ENCODE measurements at places on chromosomes 3 and 15. TPM values are rescaled to one million over a fixed set of nuclear protein-coding genes. Genes with fewer than 3 reads are reported as not detected.

DNA sequence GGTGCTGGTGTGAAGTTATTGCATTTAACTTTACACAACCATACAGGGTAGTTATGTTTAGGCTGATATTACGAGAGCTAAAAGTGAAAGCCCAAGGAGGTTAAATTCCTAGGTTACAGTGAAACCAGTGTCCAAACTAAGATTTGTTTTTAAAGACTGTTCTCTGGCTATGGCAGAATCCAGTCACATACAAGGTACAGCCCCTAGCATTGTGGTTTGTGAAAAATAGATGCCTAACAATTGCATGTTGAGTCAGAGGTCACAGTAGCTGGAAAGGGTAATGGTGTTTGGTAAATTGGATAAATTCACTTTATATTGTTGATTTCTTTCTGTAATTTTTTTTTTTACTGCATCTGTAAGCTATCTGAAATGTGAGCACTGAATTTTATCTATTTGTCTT lies 614.6 kb upstream of the TBL1XR1 start:
- no peak overlapping the region for H3K4me3 ChIP-seq
- DNase-seq, result no peak
- no peaks in the 10 kb centered on the region for H3K27me3 ChIP-seq
- H3K36me3 ChIP-seq, result no peaks in the 10 kb centered on the region
- H3K27ac ChIP-seq, result peak overlapping the region; percentile 28

Gene WWTR1
- total RNA-seq, result 148 TPM

- no peak overlapping the region for H3K27ac ChIP-seq
- H3K27me3 ChIP-seq, result no peaks in the 10 kb centered on the region
- no peaks in the 10 kb centered on the region for H3K36me3 ChIP-seq
- DNase-seq, result no peak
These were observed 30.4 kb downstream of the MGA start for GRCh38 chr15:41690636-41691035.

Gene GOLGA6D
- total RNA-seq, result not detected

DNA sequence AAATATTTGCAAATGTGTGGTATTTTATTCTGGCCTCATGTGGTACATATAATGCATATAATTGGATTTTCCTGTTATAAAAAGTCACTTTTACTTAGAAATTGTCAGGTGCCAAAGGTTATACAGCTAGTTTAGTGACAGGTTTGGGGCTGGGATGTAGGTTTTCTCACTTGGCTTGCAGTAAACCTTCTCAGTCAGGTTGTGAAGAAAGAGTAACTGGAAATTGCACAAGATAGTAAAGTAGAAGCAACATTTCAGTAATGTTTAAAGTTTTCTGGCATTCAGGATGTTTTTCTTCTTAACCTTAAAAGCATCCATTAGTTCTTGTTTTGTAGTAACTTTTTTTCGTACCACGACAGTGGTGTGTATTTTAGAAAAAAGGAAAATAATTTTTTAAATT lies 53.9 kb downstream of the MEF2A start:
- H3K27me3 ChIP-seq, result no peaks in the 10 kb centered on the region
- H3K4me3 ChIP-seq, result no peak overlapping the region
- H3K36me3 ChIP-seq, result no peaks in the 10 kb centered on the region
- DNase-seq, result no peak

- H3K27ac ChIP-seq, result no peak overlapping the region
- H3K27me3 ChIP-seq, result no peaks in the 10 kb centered on the region
- no peak overlapping the region for H3K4me3 ChIP-seq
- DNase-seq, result no peak
- no peaks in the 10 kb centered on the region for H3K36me3 ChIP-seq
These were observed 336.2 kb downstream of the ERC2 start for GRCh38 chr3:56131974-56132590.

DNA sequence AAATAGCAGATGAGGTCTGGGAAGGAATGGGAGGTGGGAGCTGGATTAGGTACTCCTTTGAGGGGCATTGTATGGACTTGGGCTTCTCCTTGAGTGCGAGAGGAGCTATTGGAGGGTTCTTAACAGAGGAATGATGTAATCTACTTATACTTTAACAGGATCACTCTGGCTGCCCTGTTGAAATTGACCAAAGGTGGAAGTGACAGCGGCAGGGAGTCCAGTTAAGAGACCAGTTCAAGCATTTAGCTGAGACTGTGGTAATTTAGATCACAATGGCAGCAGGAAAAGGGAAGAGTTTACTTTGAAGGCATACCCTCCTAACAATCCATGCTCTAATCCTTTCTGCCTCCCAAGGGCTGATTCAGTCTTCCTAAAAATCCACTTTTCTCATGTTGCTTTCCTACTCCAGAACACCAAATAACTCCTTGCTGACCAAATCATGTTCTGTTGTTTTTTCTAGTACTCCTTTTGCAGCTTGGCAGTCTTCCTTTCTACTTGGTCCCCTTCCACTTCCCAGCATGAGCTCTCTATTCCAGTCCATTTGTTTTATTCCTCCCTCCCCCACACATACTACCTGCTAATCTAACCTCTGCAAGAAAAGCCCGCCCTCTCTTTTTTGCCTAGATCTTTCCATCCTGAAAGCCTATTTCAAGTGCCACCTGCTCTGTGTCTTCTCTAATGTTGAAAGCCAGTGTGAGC lies 139.4 kb downstream of the NECTIN3 start:
- H3K4me1 ChIP-seq, result no peaks in the 10 kb centered on the region
- no peaks in the 10 kb centered on the region for H3K27me3 ChIP-seq
- no peak for DNase-seq
- no peaks in the 10 kb centered on the region for H3K36me3 ChIP-seq
- no peak overlapping the region for H3K27ac ChIP-seq

DNA sequence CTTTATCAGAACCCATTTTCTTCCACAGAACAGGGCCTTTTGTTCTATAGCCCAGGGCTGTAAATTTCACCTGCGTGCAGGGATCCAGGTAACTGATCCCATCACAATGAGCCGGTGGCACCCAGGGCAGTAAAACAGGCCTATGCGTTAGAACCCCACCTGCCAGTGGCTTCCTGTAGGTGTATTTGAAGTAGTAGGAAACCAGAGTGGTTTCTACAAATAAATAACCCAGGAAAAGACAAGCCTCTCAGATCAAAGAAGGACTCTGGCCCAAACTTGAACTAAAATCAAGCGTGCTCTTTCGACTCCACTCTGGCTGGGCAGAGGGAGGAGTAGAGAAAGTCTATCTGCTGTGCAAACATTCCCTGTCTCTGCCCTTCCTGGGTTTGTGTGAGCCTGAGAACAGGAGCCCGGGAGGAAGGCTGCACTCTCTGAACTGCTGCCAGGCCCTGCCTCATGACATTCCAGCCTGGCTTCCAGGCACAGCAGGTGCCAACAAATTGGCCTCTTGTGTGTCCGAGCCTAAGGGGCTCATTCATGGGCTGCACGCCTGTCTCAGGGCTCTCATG lies 77.7 kb downstream of the CEMIP start:
- peak; percentile 81 for DNase-seq
- H3K27me3 ChIP-seq, result no peaks in the 10 kb centered on the region
- no peaks in the 10 kb centered on the region for H3K36me3 ChIP-seq
- no peak overlapping the region for H3K27ac ChIP-seq
- H3K4me1 ChIP-seq, result peaks cover 6% of the 10 kb centered on the region

GRCh38 chr3:51734572-51734907 lies 27.7 kb downstream of the GRM2 start:
- H3K27me3 ChIP-seq, result no peaks in the 10 kb centered on the region
- H3K4me1 ChIP-seq, result no peaks in the 10 kb centered on the region
- H3K36me3 ChIP-seq, result no peaks in the 10 kb centered on the region
- DNase-seq, result no peak
- H3K27ac ChIP-seq, result no peak overlapping the region

DNA sequence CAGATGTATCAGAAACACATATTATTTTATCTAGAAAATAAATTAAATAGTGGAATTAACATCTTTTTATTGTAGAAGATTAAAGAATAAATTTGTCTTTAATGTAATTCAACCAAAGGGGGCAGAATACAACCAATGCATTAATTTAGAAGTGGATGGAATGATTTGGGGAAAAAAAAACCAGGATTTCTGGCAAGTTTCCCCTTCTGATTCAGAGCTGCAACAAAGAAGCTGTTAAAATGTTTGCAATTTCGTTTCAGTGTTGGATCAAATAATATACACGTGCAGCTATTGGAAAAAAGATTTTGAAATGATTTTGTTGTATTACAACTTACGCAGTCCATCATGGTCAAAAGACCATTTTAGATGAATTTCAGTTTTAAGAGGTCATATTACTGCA lies 71.6 kb upstream of the ZNF280D start:
- H3K27me3 ChIP-seq, result no peaks in the 10 kb centered on the region
- no peaks in the 10 kb centered on the region for H3K36me3 ChIP-seq
- H3K27ac ChIP-seq, result no peak overlapping the region
- DNase-seq, result no peak
- no peak overlapping the region for H3K4me3 ChIP-seq

- no peaks in the 10 kb centered on the region for H3K4me1 ChIP-seq
- no peak for DNase-seq
- no peak overlapping the region for H3K27ac ChIP-seq
- no peak overlapping the region for H3K4me3 ChIP-seq
- no peaks in the 10 kb centered on the region for H3K27me3 ChIP-seq
These were observed 31.6 kb downstream of the BTD start for GRCh38 chr3:15633159-15633558.

Gene TTC21A
- 3.6 TPM for total RNA-seq

Gene CCDC54
- total RNA-seq, result not detected

GRCh38 chr15:31304751-31305365 lies 21.8 kb upstream of the KLF13 start:
- no peaks in the 10 kb centered on the region for H3K36me3 ChIP-seq
- no peak overlapping the region for H3K27ac ChIP-seq
- no peak for DNase-seq
- no peaks in the 10 kb centered on the region for H3K27me3 ChIP-seq
- H3K4me1 ChIP-seq, result no peaks in the 10 kb centered on the region
- no peak overlapping the region for H3K4me3 ChIP-seq

DNA sequence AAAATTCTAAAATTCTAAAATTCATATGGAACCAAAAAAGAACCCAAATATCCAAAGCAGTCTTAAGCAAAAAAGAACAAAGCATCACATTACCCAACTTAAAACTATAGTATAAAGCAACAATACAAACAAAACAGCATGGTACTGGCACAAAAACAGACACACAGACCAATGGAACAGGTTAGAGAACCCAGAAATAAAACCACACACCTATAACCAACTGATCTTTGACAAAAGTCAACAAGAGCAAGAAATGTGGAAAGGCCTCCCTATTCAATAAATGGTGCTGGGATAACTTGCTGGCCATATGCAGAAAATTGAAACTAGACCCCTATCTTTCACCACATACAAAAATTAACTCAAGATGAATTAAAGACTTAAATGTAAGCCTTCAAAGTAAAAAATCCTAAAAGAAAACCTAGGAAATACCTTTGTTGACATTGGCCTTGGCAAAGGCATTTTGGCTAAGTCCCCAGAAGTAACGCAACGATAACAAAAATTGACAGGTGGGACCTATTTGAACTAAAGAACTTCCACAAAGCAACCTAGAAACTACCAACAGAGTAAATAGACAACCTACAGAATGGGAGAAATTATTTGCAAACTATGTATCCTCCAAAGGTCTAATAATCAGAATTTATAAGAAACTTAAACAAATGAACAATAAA lies 56.9 kb downstream of the TTBK2 start:
- no peak overlapping the region for H3K27ac ChIP-seq
- no peaks in the 10 kb centered on the region for H3K36me3 ChIP-seq
- no peaks in the 10 kb centered on the region for H3K4me1 ChIP-seq
- DNase-seq, result no peak
- H3K27me3 ChIP-seq, result no peaks in the 10 kb centered on the region

Gene WDR93
- total RNA-seq, result not detected

GRCh38 chr3:194276768-194277103 lies 74.4 kb downstream of the CPN2 start:
- H3K4me1 ChIP-seq, result peaks cover 4% of the 10 kb centered on the region
- H3K4me3 ChIP-seq, result no peak overlapping the region
- no peaks in the 10 kb centered on the region for H3K27me3 ChIP-seq
- no peak for DNase-seq
- no peak overlapping the region for H3K27ac ChIP-seq
- no peaks in the 10 kb centered on the region for H3K36me3 ChIP-seq

Gene ASB14
- not detected for total RNA-seq

GRCh38 chr15:38377636-38378035 lies 76.3 kb upstream of the FAM98B start:
- H3K27me3 ChIP-seq, result no peaks in the 10 kb centered on the region
- no peak for DNase-seq
- H3K27ac ChIP-seq, result no peak overlapping the region
- H3K4me3 ChIP-seq, result no peak overlapping the region

Gene SERPINI1
- total RNA-seq, result 13.8 TPM

GRCh38 chr15:80423215-80423614 lies 19.0 kb downstream of the ARNT2 start:
- H3K27me3 ChIP-seq, result no peaks in the 10 kb centered on the region
- H3K27ac ChIP-seq, result no peak overlapping the region
- H3K36me3 ChIP-seq, result no peaks in the 10 kb centered on the region
- no peak for DNase-seq
- H3K4me1 ChIP-seq, result no peaks in the 10 kb centered on the region

- H3K27me3 ChIP-seq, result no peaks in the 10 kb centered on the region
- H3K4me1 ChIP-seq, result no peaks in the 10 kb centered on the region
- no peak overlapping the region for H3K27ac ChIP-seq
- H3K36me3 ChIP-seq, result peaks cover 2% of the 10 kb centered on the region
These were observed 22.8 kb downstream of the USF3 start for GRCh38 chr3:113673593-113673992.

Gene ARHGEF26
- 16.4 TPM for total RNA-seq

Gene FSTL1
- total RNA-seq, result 833 TPM

- H3K27ac ChIP-seq, result no peak overlapping the region
- H3K27me3 ChIP-seq, result no peaks in the 10 kb centered on the region
- no peak for DNase-seq
- no peak overlapping the region for H3K4me3 ChIP-seq
These were observed 125.3 kb upstream of the NANOGP8 start for GRCh38 chr15:35210370-35210769.

DNA sequence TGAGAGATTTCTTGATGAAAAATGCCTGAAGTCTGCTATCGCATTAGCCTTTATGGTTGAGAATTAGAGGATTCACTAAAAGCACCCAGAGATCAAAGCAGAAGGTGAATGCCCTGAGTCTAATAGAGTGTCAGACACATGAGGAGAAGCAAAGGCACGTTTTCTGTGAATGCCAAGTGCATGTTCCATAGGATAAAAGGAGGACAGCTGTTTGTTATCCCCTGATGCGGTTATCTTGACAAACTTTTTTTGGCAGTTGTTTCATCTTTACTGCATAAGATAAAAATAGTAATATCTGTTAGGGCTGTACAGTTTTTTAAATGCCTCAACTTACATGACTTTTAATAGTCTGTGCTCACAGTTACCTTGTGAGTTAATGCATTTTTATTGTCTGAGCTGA lies 65.3 kb upstream of the CD96 start:
- H3K27me3 ChIP-seq, result no peaks in the 10 kb centered on the region
- DNase-seq, result no peak
- H3K36me3 ChIP-seq, result no peaks in the 10 kb centered on the region

DNA sequence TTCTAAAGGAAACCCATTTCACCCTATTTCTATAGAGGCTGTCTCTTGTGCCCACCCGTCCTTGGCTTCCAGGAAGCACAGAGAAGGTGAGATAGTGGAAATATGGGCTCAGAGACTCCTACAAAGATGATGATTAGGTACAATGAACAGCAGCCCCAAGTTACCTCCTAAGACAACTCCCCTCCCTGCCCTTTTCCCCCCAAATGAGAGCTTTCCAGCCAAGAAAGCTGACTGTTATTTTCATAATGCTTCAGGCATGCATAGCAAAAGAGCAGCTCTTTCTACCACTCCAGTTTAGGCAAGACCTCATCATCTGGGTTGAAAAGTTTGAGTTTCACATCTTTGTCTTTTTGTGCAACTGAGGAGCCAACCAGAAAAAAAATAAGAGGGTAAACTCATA lies 248.8 kb upstream of the ADAMTS9 start:
- H3K4me3 ChIP-seq, result no peak overlapping the region
- H3K36me3 ChIP-seq, result no peaks in the 10 kb centered on the region
- no peak for DNase-seq
- H3K27ac ChIP-seq, result peak overlapping the region; percentile 90

Gene PIF1
- 0.65 TPM for total RNA-seq

Gene ZNF501
- total RNA-seq, result 7.3 TPM

Gene CRABP1
- not detected for total RNA-seq
